Activated CD4-positive, alpha-beta T cell treated with anti-CD3 and anti-CD28 coated beads, Interleukin-2, amount 10 ng/mL, durations not matched to agents 24 days and 14 days (primary cell): ENCODE measurements at places on chromosomes 11 and 22. TPM values are rescaled to one million over a fixed set of nuclear protein-coding genes. Genes with fewer than 3 reads are reported as not detected.

- H3K4me3 ChIP-seq: no peak overlapping the region
- H3K27me3 ChIP-seq: peaks cover 13% of the 10 kb centered on the region
Measured at GRCh38 chr22:23077627-23078461, 7.5 kb downstream of the GNAZ start.

DNA sequence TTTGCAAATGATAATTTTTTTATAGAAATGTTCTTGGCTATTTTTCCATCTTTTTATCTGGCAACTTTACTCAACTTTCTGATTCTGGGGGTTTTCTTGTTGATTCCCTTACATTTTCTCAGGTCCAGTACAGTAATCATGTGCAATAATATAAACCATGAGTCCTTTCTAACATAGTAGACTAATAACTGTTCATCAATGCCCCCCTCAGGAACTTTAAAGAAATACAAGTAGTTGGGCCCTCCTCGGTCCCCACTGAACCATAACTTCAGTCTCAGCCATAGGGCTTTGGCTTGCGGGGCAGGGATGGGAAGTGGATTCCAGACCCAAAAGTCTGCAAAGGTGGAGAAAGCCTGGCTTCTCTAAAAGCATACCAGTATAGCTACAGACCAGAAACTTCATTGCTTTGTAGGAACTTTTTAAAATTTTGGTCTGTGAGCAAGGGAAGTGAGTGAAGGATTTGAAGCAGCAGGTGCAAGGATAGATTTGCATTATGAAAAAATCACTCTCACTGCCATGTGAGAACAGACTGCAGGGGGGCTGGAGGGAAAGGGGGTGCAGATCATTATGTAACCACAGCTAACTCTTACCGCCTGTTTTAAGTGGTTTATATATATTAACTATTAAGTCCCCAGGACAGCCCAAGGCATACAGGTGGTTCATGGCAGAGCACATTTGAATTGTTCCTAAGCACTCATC is 10.4 kb upstream of the TUB start:
- H3K36me3 ChIP-seq: no peaks in the 10 kb centered on the region
- DNase-seq: no peak
- no peaks in the 10 kb centered on the region for H3K4me1 ChIP-seq
- no peak overlapping the region for H3K27ac ChIP-seq

- H3K36me3 ChIP-seq: no peaks in the 10 kb centered on the region
- no peak for DNase-seq
- peaks cover 7% of the 10 kb centered on the region for H3K27me3 ChIP-seq
- H3K27ac ChIP-seq: no peak overlapping the region
Measured at GRCh38 chr11:116715383-116715782, 57.4 kb downstream of the BUD13 start.

- H3K4me1 ChIP-seq: no peaks in the 10 kb centered on the region
- no peak for DNase-seq
Measured at GRCh38 chr11:27381238-27381666, 18.2 kb upstream of the CCDC34 start.

DNA sequence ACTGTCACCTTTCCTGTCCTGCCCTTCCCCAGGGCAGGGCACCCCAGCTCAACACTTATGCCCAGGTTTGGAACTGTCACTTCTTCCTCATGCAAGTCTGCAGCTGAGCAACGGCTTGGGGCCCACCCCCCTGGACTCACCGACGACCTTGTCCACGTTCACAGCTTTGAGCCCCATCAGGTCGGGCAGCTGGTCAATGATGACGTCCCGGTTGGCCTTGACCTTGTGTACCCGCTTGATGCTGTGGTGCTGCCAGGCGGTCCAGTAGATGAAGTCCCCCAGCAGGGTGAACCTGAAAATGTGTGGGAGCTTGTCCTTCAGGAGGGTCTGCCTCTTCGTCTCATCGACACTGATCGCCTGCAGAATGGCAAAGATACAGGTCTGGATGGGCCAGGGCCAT is 135.0 kb downstream of the CRYBB2 start:
- no peak for DNase-seq
- no peaks in the 10 kb centered on the region for H3K27me3 ChIP-seq
- H3K4me3 ChIP-seq: no peak overlapping the region
- no peak overlapping the region for H3K27ac ChIP-seq
- peaks cover 30% of the 10 kb centered on the region for H3K36me3 ChIP-seq
- peaks cover 2% of the 10 kb centered on the region for H3K4me1 ChIP-seq

- DNase-seq: no peak
- H3K4me1 ChIP-seq: no peaks in the 10 kb centered on the region
- H3K27ac ChIP-seq: no peak overlapping the region
- peaks cover 3% of the 10 kb centered on the region for H3K27me3 ChIP-seq
Measured at GRCh38 chr11:119835753-119836152, 106.8 kb upstream of the NECTIN1 start.

DNA sequence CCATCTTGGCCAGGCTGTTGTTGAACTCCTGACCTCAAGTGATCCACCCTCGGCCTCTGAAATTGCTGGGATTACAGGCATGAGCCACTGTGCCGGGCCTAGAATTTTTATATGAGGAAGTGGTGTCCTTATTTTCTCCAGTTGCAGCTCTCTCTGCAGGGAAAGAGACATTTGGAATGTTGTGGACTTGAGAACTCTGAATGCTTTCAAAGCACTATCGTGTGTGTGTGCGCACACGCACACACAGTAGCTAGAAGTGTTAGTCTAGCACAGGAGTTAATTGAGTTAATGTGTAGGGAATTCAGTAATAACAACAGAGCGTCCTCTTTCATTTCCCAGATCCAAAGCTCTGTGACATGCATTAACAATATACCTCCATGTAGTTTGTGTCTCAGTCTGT is 164.0 kb upstream of the RASSF10 start:
- peaks cover 5% of the 10 kb centered on the region for H3K4me1 ChIP-seq
- H3K4me3 ChIP-seq: no peak overlapping the region
- H3K27ac ChIP-seq: no peak overlapping the region
- H3K27me3 ChIP-seq: peaks cover 16% of the 10 kb centered on the region
- no peaks in the 10 kb centered on the region for H3K36me3 ChIP-seq

DNA sequence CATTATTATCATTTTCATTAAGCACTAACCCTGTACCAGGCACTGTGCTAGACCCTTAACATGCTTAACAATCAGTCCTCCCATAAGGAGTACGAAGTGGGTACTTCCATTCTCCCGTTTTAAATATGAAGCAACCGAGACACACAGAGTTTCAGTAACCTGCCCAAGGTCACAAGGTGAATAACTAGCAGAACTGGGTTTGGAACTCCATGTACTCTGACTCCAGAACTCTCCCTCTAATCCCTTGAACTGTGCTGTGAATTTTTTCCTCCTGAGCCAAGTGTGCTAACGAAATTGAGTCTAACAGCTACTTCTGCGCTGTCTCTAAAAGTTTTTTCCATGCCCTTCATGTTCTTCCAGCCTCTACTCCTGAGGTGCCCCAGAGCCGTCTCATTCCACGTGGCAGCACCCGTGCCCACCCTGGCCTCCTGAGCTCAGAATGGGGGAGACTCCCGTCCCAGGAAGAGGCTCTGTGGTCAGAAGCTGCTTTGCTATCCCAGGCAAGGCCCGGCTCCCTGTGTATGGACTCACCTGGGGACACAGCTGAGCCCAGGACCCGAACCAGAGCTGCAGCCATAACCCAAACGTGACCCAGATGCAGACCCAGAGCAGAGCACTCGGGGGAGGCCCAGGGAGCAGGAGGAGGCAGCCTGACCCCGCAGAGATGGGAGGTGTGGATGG is 8.6 kb upstream of the TRIM29 start:
- H3K27ac ChIP-seq: no peak overlapping the region
- H3K4me3 ChIP-seq: no peak overlapping the region
- DNase-seq: peak; percentile 21
- no peaks in the 10 kb centered on the region for H3K4me1 ChIP-seq
- peaks cover 20% of the 10 kb centered on the region for H3K27me3 ChIP-seq

GRCh38 chr11:134556186-134556585 is 144.1 kb upstream of the B3GAT1 start:
- H3K27me3 ChIP-seq: peaks cover 6% of the 10 kb centered on the region
- DNase-seq: no peak
- no peaks in the 10 kb centered on the region for H3K4me1 ChIP-seq
- no peak overlapping the region for H3K27ac ChIP-seq
- no peak overlapping the region for H3K4me3 ChIP-seq

- H3K4me3 ChIP-seq: no peak overlapping the region
- no peaks in the 10 kb centered on the region for H3K36me3 ChIP-seq
- H3K27ac ChIP-seq: no peak overlapping the region
- no peak for DNase-seq
- peaks cover 9% of the 10 kb centered on the region for H3K4me1 ChIP-seq
Measured at GRCh38 chr11:8266246-8267241, 2.9 kb upstream of the LMO1 start.

DNA sequence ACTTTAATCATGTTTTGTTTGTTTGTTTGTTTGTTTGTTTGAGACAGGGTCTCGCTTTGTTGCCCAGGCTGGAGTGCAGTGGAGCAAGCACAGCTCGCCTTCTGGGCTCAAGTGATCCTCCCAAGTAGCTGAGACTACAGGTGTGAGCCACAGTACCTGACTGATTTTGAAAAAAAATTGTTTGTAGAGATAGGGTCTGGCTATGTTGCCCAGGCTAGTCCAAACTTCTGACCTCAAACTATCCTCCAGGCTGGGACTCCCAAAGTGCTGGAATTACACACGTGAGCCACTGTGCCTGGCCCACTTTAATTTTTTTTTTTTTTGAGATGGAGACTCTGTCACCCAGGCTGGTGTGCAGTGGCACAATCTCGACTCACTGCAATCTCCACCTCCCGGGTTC is 74.8 kb upstream of the CLDN5 start:
- no peak overlapping the region for H3K27ac ChIP-seq
- DNase-seq: no peak
- peaks cover 30% of the 10 kb centered on the region for H3K4me1 ChIP-seq
- H3K36me3 ChIP-seq: no peaks in the 10 kb centered on the region
- H3K27me3 ChIP-seq: no peaks in the 10 kb centered on the region

- H3K4me1 ChIP-seq: no peaks in the 10 kb centered on the region
- no peak overlapping the region for H3K4me3 ChIP-seq
- no peak for DNase-seq
- H3K27ac ChIP-seq: no peak overlapping the region
Measured at GRCh38 chr11:121143921-121144320, 42.9 kb downstream of the TECTA start.

DNA sequence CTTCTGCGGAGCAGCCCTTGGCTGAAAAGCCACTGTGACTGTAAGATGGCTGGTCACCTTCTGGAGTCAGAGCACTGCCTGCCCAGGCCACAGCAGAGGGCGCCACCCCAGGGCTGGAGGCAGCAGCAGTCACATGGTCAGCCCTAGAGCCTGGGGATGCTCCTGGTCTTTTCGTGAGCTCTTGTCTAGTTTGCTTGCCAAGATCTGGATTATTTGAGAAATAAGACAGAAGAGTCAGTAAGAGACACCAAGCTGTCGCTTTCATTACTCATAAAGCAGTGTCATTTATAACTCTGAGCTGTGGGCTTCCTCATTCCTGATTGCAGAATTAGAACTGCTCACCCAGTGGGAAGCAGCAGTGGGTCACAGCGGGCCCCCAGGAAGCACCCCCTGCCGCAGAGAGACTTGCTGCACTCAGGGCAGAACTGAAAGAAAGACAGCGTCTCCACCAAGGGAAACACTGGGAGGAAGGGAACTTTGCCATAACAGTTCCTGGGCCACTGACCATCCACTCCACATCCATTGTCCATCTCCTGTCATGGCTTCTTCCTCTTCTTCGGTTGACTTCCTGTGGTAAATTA is 56.7 kb downstream of the PPP6R2 start:
- no peak overlapping the region for H3K4me3 ChIP-seq
- no peaks in the 10 kb centered on the region for H3K27me3 ChIP-seq
- DNase-seq: peak; percentile 68
- H3K36me3 ChIP-seq: peaks cover 22% of the 10 kb centered on the region
- peak overlapping the region; percentile 73 for H3K27ac ChIP-seq

DNA sequence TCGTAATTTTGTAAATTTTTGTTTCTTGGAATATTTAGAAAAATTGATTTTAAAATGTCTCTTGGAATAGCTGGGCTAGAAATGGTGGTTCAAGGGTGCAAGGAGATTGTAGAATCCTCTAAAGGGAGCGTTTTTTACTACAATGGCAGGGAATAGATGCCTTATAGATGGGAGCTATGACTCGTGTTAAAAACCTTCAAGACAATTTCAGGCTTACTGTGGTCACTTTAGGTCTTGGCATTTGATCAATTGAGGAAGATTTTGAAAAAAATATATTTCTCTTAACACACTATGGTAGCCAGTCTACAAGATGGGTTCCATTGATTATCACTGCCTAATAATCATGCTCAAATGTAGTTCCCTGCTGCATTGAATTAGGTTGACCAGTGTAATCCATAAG is 25.0 kb downstream of the METTL15 start:
- no peaks in the 10 kb centered on the region for H3K27me3 ChIP-seq
- no peaks in the 10 kb centered on the region for H3K4me1 ChIP-seq
- H3K27ac ChIP-seq: no peak overlapping the region
- no peak overlapping the region for H3K4me3 ChIP-seq
- H3K36me3 ChIP-seq: peaks cover 18% of the 10 kb centered on the region

DNA sequence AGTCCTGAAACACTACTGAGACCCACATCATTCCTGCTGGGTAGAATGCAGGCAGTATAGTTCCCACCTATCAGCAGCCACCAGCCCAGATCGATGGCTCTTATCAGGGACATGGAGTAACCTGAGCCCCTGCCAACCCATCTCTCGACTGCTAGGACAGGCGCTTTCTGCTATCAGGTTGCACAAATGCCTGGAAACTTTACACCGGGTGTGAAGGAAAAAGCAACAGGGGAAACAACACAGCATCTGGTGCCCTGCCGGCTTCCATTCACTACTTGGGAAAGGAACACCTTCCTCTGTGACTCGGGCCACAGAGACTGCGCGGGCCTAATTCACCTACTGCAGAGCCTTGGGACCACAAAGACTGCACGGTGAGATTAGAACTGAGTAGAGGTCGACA is 18.5 kb downstream of the RBFOX2 start:
- H3K4me1 ChIP-seq: no peaks in the 10 kb centered on the region
- H3K4me3 ChIP-seq: no peak overlapping the region
- H3K27ac ChIP-seq: no peak overlapping the region

GRCh38 chr22:37144180-37144554 is 5.5 kb downstream of the IL2RB start:
- peak overlapping the region; percentile 99 for H3K27ac ChIP-seq
- no peaks in the 10 kb centered on the region for H3K27me3 ChIP-seq
- H3K4me3 ChIP-seq: no peak overlapping the region
- DNase-seq: no peak

DNA sequence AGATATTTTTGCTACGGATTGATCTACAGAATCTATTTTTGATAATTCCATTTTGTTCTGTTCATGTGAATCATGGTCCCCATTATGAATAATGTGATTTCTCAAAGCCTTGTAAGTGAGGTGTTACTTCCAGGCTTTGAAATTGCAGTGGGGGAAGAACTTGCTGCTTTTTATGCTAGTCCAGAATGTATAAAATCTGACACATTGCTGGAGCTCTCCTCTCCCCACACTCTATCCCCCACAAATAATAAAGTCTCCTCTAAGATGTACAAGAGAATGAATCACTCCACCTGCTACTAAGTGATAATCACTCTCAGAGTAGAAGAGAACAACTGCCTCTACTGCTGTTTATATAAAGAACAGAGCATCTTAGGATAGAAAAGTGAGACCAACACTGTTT is 5.9 kb upstream of the RAB6A start:
- no peak overlapping the region for H3K4me3 ChIP-seq
- H3K27me3 ChIP-seq: peaks cover 19% of the 10 kb centered on the region
- H3K27ac ChIP-seq: no peak overlapping the region
- H3K36me3 ChIP-seq: no peaks in the 10 kb centered on the region

FAM181B gene
- not detected in 2 replicates for total RNA-seq

OR10D3 gene
- not detected in 2 replicates for total RNA-seq

CASP1 gene
- total RNA-seq: 18.7 and 21.6 TPM in 2 replicates

NAP1L4 gene
- total RNA-seq: 263 and 272 TPM in 2 replicates

NFRKB gene
- total RNA-seq: 45.5 and 52.2 TPM in 2 replicates

OR6T1 gene
- not detected in 2 replicates for total RNA-seq

RASL10A gene
- 0.30 and 0.64 TPM in 2 replicates for total RNA-seq

HBB gene
- not detected in 2 replicates for total RNA-seq

SLC5A4 gene
- total RNA-seq: not detected in 2 replicates

SERPIND1 gene
- not detected in 2 replicates for total RNA-seq

GLYAT gene
- not detected in 2 replicates for total RNA-seq

HIC2 gene
- 5.9 and 6.4 TPM in 2 replicates for total RNA-seq

OVOL1 gene
- 0.07 TPM in 1 of 2 replicates, not detected in the other for total RNA-seq
